AG04449 (cell line): ENCODE measurements at places on chromosomes 1 and 21.

DNA sequence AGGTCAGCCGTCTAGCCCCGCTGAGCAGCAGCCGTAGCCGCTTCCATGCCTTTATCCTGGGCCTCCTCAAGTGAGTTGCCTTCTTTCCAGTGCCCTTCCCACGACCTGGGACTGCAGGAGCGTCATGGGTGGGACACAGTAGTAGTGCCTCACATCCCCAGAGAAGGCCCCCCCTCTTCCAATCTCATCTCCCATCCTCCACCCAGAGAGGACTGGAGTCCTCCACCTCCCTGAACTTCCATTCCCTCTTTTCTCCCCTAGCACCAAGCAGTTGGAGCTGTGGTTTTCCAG, 4.9 kb downstream of the RUSC1 start:
- DNase-seq, result no peak

DNA sequence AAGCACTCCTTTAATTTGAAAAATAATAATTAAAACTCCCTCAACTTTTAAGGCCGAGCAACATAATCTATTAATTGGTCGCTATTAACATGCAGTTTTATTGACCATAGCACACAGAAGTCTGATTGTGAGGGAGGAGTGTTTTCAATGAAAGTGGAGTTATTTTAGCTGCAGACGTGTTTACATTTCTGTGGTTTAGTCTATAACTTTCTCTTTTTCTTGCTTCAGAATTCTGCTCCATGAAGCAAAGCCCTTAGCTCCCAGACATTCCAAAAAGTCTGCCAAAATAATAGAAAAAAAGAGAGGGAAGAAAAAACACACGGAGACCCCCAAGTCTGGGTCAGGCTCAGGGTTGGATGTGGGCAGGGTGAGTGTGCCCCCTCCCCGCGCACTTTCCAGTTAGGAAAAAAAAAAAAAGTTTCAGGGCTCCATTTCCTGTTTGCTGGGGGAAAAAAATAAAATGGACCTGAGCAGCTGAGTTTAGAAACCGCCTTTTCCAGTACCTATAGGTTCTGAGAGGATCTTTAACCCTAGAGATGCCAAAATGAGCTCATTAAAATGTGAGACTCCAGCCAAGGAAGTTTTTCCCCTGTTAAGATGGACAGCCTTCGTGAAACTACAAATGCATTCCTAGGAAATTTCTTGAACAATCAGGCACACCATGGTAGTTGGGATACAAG, 143.7 kb upstream of the ETS2 start:
- peak; percentile 24 for DNase-seq

GRCh38 chr1:221845650-221846371, 103.9 kb upstream of the DUSP10 start:
- DNase-seq, result no peak

DNA sequence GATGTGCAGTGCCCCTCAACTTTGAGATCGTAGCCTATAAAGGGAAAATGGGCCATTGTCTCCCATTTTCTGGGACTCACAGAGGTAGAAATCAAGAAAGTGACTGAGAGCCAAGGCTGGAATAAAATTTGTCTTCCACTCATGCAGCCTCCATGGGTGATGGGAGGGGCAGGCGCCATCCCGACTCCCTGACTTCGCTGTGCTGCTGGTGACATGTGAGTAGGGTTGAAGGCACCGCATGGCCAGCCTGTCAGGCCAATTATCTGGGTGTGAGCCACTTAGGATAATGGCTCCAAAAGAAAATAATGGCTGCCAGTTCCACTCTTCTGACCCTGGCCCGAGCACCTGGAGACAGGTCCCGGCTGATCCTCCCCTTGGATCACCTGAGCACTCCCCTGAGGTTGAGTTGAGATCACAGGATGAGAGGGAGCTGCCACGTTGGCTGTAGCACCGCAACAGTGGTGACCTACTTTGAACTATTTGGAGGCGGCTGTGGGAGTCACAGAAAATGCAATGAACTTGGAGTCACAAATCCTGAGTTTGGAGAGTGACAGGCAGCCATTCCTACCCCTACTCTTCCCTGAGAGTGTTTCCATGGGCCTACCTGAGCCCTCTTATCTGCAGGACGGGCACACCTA, 26.3 kb downstream of the CAPN9 start:
- DNase-seq, result no peak

GRCh38 chr1:17540255-17541001, 930 bp downstream of the ARHGEF10L start:
- DNase-seq, result no peak

DNA sequence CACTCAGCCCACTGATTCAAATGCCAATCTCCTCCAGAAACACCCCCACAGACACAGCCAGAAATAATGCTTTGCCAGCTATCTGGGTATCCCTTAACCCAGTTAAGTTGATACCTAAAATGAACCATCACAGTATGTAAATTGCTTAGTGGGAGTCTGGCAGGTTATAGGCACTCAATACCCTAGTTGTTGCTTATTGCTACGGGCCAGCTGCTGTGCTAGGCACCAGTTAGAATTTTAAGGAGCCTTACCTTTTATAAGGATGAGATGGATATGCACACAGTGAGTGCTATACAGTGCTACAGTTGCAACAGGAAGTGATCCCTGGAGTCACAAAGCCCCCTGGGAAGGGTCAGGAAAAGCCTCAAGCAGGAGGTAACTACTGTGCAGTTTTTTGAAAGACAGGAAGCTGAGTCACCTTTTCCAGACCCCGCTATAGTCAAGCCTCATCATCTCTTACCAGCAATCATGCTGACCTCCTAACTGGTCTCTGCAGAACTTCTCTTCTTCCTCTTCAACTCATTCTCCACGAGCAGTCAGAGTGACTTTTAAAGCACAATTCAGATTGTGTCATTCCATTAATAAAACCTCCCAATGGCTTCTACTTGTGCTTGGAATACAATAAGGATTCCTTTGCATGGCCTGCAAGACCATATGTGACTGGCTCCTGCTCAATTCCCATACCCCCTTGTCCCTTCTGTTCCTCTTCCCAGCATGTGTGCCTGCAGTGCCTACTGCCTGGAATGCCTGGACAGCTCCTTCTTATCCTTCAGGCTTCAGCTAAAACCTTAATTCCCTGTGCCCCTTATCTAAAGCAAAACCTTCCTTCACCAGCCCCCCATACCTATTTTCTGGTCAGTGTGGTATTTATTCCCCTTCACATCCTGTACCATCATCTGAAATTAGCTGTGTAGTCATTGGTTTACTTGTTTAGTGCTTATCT, 10.4 kb upstream of the TLR5 start:
- no peak for DNase-seq

DNA sequence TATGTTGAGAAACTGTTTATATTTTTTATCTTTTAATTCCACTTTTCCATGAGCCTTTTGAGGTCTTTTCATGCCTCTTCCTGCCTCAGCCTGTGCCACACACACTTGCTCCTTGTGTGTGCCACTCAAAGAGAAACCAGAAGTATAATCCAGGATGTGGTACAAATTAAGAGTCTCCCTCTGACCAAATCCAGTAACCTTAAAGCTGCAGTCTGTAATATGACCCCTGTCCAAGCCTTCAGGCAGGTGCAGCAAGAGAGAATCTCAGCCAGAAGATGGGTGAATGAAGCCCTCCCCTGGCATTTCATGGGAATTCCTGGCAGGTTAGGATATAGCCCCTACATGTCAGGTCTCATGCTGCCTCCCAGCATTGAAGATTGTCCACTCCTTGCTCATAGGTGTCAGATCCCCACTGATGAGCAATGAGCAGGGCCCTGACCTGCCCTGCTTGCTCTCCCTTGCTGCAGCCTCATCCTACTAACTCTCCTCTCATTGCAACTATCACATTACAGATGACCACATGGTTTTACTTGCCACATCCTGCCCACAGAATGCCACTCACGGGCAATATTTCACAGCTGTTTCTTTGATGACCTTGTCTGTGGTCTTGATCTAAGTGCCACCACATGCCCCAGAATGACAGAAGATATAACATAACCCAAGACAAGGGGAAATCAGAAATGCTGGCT, 169.3 kb downstream of the SEC16B start:
- DNase-seq, result no peak

DNA sequence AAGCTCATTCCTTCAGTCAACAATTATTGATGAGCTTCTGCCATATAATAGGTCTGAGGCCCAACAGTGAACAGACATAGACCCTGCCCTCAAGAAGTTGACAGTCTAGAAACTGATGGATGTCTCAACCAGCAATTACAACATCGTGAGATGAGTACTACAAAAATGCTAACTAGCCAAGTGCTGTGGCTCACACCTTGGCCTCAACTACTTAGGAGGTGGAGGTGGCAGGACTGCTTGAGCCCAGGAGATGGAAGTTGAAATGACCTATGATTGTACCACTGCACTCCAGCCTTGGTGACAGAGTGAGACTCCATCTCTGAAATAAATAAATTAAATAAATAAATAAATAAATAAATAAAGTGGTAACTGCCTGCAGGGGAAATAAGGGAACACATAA, 11.7 kb upstream of the PTP4A2 start:
- no peak for DNase-seq

DNA sequence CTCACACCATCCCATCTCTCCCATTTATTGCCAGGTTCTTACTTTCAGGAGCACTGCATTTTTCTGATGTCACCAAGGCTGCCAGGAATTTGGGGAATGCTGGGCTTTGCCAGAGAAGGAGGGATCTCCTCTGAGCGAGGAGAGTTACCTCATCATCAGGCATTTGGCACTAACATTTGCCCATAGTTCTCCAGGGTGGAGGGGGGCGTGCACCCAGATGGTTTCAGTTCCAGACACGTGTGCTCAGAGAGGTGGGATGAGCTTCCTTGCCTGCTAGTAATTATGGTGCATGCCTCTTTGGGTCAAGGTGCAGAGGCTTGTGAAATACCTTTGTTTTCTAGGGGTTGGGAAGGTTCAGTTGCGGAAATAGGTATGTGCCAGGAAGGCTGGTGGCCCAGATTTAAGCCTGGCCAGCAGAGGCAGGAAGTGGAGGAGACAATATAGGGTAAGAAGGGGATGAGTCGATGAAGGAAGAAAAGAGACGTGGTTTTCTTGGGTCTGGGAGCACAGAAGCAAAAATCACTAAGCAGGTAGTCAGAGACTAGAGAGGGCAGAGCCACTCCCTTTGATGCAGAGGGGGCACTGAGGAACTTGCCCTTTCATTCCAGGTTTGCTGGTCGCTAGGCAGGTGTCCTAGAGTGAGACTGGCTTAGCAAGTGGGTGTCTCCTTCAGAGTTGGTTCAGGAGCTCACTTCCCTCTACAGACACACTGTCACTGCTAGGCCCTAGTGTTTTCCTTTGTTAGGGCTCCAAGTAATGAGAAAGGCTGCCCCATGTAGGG, 7.2 kb downstream of the TUFT1 start:
- peak; percentile 86 for DNase-seq

GRCh38 chr1:38576241-38576640, 283.3 kb downstream of the RRAGC start:
- DNase-seq, result no peak

- DNase-seq, result no peak
Observed at GRCh38 chr1:8312235-8313218, 5.4 kb upstream of the SLC45A1 start.

DNA sequence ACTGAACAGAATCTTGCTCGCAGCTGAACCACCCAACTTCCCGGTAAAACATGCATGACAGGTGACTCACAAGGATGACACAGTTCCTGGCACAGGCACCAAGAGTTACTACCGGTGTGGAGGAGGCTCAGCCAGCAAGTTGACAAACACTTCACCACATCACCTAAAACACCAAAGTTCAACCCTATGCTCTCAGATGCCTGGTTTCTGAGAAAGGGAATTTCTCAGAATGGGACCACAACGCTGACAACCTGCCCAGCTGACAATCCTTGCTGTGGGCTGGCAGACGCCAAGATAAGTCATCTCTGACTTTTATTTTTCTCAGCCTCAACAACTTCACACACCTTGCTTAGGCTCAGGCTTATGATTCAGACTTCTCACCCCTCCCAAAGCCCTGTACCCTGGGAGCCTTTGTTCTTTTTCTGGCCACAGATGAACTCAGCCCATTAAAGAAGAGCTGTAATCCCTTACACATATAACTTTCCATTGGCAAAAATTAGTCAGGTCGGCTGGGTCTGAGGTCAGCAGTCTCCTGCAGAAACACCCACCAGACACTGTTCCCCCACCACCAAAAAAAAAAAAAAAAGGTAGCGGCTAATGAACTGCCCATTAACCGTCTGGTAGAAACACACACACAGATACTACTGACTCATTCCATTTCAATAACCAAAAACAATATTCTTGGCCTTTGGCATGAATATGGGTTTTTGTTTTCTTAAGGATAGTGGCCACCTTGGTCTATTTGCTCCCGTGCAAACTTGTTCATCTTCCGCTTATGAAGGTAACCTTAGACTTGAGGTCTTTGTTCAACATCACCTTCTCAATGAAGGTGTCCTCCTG, 10.8 kb upstream of the TIAM1 start:
- DNase-seq, result peak; percentile 50

GRCh38 chr1:31249854-31250253, 10.2 kb upstream of the NKAIN1 start:
- no peak for DNase-seq
